ENCODE measurements at places on chromosomes 12 and 14. TPM values are rescaled to one million over a fixed set of nuclear protein-coding genes. Genes with fewer than 3 reads are reported as not detected.

GRCh38 chr12:132500856-132501180 is 10.9 kb downstream of the FBRSL1 start:
- peaks cover 19% of the 10 kb centered on the region for H3K4me1 ChIP-seq
- no peak overlapping the region for H3K27ac ChIP-seq
- DNase-seq: no peak

DNA sequence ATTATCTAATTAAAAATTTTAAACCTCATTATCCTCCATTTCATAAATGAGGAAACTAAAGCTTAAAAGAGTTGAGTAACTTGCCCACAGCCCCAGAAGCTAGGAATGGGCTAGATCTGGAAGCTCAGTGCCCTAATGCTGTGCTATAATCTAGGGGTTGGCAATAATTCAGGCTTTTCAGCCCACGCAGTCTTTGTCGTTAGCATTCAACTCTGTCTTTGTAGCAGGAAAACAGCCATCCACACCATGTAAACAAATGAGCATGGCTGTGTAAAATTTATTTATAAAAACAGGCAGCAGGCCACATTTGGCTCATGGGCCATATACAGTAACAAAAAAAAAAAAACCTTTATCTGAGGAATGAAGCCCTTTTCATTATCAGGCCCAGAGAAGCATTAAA is 92.4 kb upstream of the OVCH1 start:
- H3K27ac ChIP-seq: no peak overlapping the region
- no peaks in the 10 kb centered on the region for H3K36me3 ChIP-seq
- no peak overlapping the region for H3K4me3 ChIP-seq
- H3K4me1 ChIP-seq: no peaks in the 10 kb centered on the region
- no peak for DNase-seq
- no peaks in the 10 kb centered on the region for H3K27me3 ChIP-seq

GRCh38 chr14:60095231-60095630 is 3.5 kb downstream of the PCNX4 start:
- no peak for DNase-seq
- H3K4me3 ChIP-seq: no peak overlapping the region
- peaks cover 42% of the 10 kb centered on the region for H3K4me1 ChIP-seq
- H3K36me3 ChIP-seq: peaks cover 14% of the 10 kb centered on the region
- H3K27ac ChIP-seq: no peak overlapping the region
- H3K27me3 ChIP-seq: no peaks in the 10 kb centered on the region

- no peak overlapping the region for H3K4me3 ChIP-seq
- H3K36me3 ChIP-seq: no peaks in the 10 kb centered on the region
- H3K27me3 ChIP-seq: peaks cover 62% of the 10 kb centered on the region
Observed at GRCh38 chr12:2301531-2302461, 249.0 kb downstream of the CACNA1C start.

GRCh38 chr12:93154753-93155480 is 222.8 kb upstream of the NUDT4 start:
- no peak overlapping the region for H3K4me3 ChIP-seq
- peaks cover 5% of the 10 kb centered on the region for H3K4me1 ChIP-seq
- H3K36me3 ChIP-seq: no peaks in the 10 kb centered on the region
- H3K27ac ChIP-seq: no peak overlapping the region

GRCh38 chr12:121793838-121794533 is 498 bp upstream of the RHOF start:
- DNase-seq: peak; percentile 98
- peaks cover 3% of the 10 kb centered on the region for H3K36me3 ChIP-seq
- peaks cover 80% of the 10 kb centered on the region for H3K4me1 ChIP-seq
- peak overlapping the region; percentile 96 for H3K27ac ChIP-seq
- H3K27me3 ChIP-seq: no peaks in the 10 kb centered on the region

DNA sequence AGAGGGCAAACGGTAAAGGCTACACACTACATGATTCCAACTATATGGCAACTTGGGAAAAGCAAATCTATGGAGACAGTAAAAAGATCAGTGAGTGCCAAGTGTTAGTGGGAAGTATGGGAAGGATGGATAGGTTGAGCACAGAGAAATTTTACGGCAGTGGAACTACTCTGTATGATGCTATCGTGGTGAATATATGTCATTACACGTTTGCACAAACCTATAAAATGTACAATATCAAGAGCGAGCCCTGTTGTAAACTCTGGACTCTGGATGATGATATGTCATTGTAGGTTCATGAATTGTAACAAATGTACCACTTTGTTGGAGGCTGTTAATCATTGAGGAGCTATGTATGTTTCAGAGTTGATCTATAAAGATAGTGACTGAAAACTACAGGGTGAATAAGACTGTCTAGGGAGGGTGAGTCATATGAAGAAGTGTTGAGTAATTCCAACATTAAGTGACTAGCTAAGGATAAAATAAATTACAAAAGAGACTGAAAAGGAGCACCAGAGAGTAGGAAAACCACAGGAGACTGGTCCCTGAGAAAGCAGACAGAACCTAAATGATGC is 349.2 kb upstream of the LMO3 start:
- DNase-seq: peak; percentile 79
- no peak overlapping the region for H3K4me3 ChIP-seq
- H3K36me3 ChIP-seq: no peaks in the 10 kb centered on the region

GRCh38 chr12:116718655-116719454 is 19.0 kb downstream of the SPRING1 start:
- no peak overlapping the region for H3K27ac ChIP-seq
- DNase-seq: peak; percentile 60
- H3K4me3 ChIP-seq: no peak overlapping the region
- H3K4me1 ChIP-seq: peaks cover 15% of the 10 kb centered on the region
- H3K36me3 ChIP-seq: peaks cover 49% of the 10 kb centered on the region

- no peaks in the 10 kb centered on the region for H3K36me3 ChIP-seq
- H3K4me1 ChIP-seq: no peaks in the 10 kb centered on the region
- no peak overlapping the region for H3K27ac ChIP-seq
Observed at GRCh38 chr14:96112032-96112431, 72.9 kb downstream of the C14orf132 start.

DNA sequence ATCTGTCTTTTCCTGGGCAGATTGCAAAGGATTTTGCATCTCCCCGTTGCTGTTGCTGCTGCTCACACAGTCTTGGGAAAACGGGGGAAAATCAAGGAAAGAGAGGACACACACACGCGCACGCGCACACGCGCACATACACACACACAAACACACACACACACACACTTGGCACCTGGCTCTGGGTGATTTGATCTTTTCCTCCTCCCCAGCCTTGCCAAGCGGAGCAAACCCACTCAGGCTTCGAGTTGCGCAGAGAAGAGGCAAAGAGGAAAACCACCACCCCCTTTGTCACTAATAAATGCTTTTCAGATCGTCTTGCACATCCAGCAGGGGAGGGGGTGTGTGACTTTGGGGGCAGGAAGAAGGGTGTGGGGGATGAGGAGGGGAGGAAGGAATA is 965 bp upstream of the NOS1 start:
- H3K4me3 ChIP-seq: no peak overlapping the region
- peaks cover 60% of the 10 kb centered on the region for H3K27me3 ChIP-seq
- no peak for DNase-seq
- H3K27ac ChIP-seq: no peak overlapping the region
- no peaks in the 10 kb centered on the region for H3K4me1 ChIP-seq

GRCh38 chr14:80901260-80901659 is 40.3 kb downstream of the CEP128 start:
- no peak overlapping the region for H3K27ac ChIP-seq
- H3K4me3 ChIP-seq: no peak overlapping the region
- H3K4me1 ChIP-seq: peaks cover 9% of the 10 kb centered on the region
- H3K27me3 ChIP-seq: no peaks in the 10 kb centered on the region
- H3K36me3 ChIP-seq: peaks cover 11% of the 10 kb centered on the region
- DNase-seq: peak; percentile 45

- no peak overlapping the region for H3K4me3 ChIP-seq
- H3K36me3 ChIP-seq: no peaks in the 10 kb centered on the region
- no peaks in the 10 kb centered on the region for H3K27me3 ChIP-seq
- no peak for DNase-seq
- peaks cover 4% of the 10 kb centered on the region for H3K4me1 ChIP-seq
Observed at GRCh38 chr12:118188690-118189371, 52.9 kb downstream of the PEBP1 start.

DNA sequence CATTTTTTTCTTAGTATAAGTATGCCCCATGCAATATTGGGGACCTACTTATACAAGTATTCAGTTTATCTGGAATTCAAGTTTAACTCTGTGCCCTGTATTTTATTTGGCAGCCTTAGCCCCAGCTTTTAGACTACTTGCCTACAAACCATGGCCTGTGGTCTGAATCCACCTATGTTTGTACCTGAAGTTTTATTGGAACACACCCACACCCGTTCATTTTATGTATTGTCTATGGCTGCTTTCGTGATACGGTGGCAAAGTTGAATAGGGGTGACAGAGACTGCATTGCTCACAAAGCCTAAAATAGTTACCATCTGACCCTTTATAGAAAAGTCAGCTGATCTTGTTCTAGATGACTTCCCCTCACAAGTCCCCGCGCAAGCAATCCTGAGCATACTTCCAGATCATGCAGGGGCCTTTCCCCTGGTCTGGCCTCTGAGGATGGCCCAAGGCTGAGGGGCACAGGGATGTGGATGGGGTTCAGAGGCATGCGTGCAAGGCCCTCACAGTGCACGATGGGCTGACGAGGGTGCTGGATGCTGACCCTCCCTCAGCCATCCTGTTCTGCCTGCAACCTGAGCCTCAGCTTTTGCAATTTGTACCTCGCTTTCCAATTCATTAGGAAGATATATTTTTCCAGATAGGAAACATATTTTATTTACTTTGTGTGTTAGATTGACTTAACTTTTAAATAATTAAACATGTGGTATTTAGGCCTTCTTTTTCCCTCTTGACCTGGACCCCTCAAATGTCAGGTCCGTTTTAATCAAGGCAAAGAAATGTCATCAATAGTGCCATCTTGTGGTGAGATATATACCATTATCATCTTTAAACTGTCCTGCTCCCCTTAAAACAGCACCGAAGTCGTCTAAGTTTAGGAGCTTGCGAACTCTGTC is 527.3 kb upstream of the CCDC196 start:
- peaks cover 36% of the 10 kb centered on the region for H3K27me3 ChIP-seq
- H3K4me3 ChIP-seq: no peak overlapping the region
- no peak overlapping the region for H3K27ac ChIP-seq
- no peaks in the 10 kb centered on the region for H3K4me1 ChIP-seq

- DNase-seq: no peak
- no peak overlapping the region for H3K27ac ChIP-seq
- H3K4me3 ChIP-seq: no peak overlapping the region
- H3K4me1 ChIP-seq: no peaks in the 10 kb centered on the region
Observed at GRCh38 chr12:51190820-51191219, 17.9 kb upstream of the TFCP2 start.

- H3K27ac ChIP-seq: no peak overlapping the region
- no peaks in the 10 kb centered on the region for H3K27me3 ChIP-seq
- no peak overlapping the region for H3K4me3 ChIP-seq
- H3K36me3 ChIP-seq: no peaks in the 10 kb centered on the region
Observed at GRCh38 chr12:104142543-104142942, 4.5 kb upstream of the NFYB start.

- peaks cover 23% of the 10 kb centered on the region for H3K4me1 ChIP-seq
- H3K27ac ChIP-seq: peak overlapping the region; percentile 62
- H3K36me3 ChIP-seq: no peaks in the 10 kb centered on the region
- no peak overlapping the region for H3K4me3 ChIP-seq
- DNase-seq: no peak
- H3K27me3 ChIP-seq: no peaks in the 10 kb centered on the region
Observed at GRCh38 chr12:111398530-111398929, 7.2 kb upstream of the SH2B3 start.

GRCh38 chr12:120879102-120879501 is 25.1 kb downstream of the SPPL3 start:
- no peak for DNase-seq
- no peaks in the 10 kb centered on the region for H3K27me3 ChIP-seq

- H3K27ac ChIP-seq: no peak overlapping the region
- H3K4me3 ChIP-seq: no peak overlapping the region
- no peaks in the 10 kb centered on the region for H3K36me3 ChIP-seq
- H3K27me3 ChIP-seq: no peaks in the 10 kb centered on the region
- H3K4me1 ChIP-seq: no peaks in the 10 kb centered on the region
- DNase-seq: no peak
Observed at GRCh38 chr12:98771811-98772752, 127.0 kb downstream of the APAF1 start.

DNA sequence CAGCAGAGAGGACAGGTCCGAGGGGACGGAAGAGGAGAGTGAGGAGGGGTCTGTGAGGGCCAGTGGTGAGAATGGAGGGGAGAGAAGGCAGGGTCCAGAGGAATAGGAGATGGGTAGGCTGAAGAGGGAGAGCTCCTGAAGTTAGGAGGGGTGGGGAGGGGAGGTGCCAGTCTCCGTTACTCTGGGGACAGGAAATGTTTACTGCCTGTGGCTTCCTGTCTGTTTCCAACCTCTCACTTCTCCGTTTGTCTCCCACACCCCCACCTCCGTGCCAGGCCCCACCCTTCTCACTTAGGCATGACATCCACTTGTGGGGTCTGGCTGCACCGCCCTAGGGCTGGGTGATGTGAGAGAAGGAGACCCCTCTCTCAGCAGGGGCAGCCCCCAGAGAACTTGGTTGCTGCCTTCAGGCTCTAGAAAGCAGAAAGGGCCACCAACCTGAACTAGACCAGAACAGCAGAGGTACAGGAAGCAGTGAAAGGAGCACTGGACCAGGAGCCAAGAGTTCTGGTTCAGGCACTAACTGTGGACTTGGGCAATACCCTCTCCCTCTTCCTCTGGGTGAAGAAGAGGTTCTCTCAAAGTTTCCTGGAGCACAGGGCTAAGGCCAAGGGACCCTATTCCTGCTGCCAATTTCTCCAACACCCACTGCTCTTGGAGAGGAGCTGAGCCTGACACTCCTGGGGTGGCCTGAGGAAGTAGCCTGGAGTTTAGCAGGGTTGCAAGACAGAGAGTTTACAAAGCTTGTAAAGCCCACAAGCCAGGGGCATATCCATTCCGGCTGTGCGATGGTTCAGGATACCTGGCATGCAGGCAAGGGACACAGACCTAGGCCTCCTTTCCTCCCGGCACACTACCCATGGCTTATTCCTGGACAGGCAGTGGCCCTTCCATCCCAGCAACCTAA is 5.5 kb downstream of the ITGA5 start:
- H3K4me1 ChIP-seq: peaks cover 29% of the 10 kb centered on the region
- H3K4me3 ChIP-seq: no peak overlapping the region
- no peak for DNase-seq
- no peak overlapping the region for H3K27ac ChIP-seq

DNA sequence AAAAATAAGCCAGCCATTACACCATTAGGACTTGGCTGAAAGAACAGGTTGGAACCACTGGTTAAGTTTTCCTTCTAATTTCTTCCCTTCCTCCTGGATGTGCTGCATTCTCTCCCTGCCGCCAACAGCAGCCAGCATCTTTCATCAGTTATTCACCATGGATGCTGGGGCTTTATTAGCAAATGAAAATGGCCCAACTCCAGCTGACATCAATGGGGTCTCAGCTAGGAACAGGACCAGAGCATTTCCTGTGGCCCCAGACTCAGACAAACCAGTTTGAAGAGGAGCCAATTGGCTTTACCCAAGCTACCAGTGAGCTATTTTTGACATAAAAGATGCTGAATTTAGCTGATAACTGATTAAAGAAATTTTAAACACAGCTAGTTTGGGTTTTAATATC is 26.0 kb upstream of the TBX5 start:
- H3K36me3 ChIP-seq: no peaks in the 10 kb centered on the region
- H3K4me1 ChIP-seq: no peaks in the 10 kb centered on the region
- DNase-seq: no peak

The EPYC gene
- total RNA-seq: not detected

The SIRT4 gene
- total RNA-seq: 0.98 TPM

The GARIN6 gene
- not detected for total RNA-seq

The RNASE7 gene
- total RNA-seq: not detected

The CPNE6 gene
- total RNA-seq: not detected

The PRR4 gene
- total RNA-seq: 9.3 TPM
